ENCODE measurements at places on chromosomes 5 and 9. TPM values are rescaled to one million over a fixed set of nuclear protein-coding genes. Genes with fewer than 3 reads are reported as not detected.

SPATA31A3 gene
- not detected for polyA plus RNA-seq

GRIA1 gene
- 15.2 TPM for polyA plus RNA-seq

- H3K4me1 ChIP-seq, result no peaks in the 10 kb centered on the region
- H3K4me3 ChIP-seq, result no peak overlapping the region
- no peak overlapping the region for H3K27ac ChIP-seq
- H3K36me3 ChIP-seq, result no peaks in the 10 kb centered on the region
Observed at GRCh38 chr9:12993466-12993865, 218.6 kb downstream of the LURAP1L start.

DNA sequence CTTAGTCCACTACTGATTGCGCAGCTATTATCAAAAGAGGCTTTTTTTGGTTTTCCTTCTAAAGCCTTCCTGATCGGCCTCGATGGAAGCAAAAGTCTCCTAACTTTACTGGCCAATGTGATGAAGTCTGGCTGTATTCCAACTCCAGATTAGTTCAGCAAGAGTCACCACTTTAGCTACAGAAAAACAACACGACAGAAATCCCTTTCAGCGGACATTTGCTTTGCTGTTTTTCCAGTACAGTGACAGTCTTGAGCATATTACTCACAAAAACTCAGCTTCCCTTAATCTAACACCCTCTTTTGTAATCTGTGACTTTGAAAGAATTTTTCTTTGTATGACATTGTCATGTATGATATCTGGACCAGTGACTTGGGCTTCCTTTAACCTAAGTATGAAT is 95.7 kb downstream of the HOMER1 start:
- H3K36me3 ChIP-seq, result no peaks in the 10 kb centered on the region
- no peaks in the 10 kb centered on the region for H3K4me1 ChIP-seq
- no peak for DNase-seq
- no peak overlapping the region for H3K27ac ChIP-seq
- H3K4me3 ChIP-seq, result no peak overlapping the region

DNA sequence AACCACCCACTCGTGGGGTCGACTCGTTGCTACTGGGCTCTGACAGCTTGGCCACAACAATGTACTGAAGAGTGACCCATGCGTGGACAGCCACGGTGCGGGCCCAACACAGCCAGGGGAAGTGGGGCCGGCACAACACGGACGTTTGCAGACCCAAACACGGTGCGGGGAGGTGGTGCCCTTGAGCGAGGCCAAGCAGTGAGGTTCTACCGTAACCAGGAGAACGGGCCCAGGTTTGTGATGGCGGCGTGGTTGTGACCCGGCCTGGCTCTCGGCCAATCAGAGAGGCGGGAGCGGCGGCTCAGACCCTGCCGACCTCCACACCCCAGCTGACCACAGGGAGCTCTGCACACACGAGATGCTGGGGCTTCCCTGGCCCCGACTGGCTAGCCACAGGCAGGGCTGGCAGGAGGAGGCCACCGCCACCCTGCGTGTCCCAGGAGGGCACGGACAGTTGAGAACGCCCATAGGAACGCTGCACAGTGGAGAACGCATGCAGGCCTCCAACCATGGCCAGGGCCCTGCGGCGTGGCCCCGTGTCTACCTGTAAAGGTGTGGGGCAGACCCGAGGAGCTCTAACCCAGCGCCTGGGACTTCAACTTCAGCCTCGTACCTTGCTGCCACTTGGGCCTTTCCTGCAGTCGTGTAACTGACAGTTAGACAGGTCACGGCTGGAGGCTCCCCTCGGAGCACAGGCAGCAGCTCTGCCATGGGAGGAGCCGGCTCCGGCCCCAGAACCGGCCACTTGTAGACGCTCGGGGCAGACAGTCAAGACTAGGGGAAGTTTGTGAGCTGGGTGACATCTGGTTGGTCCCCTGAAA is 13.7 kb downstream of the BRD3 start:
- H3K36me3 ChIP-seq, result no peaks in the 10 kb centered on the region
- peaks cover 49% of the 10 kb centered on the region for H3K4me1 ChIP-seq
- no peak overlapping the region for H3K27ac ChIP-seq
- no peaks in the 10 kb centered on the region for H3K27me3 ChIP-seq
- DNase-seq, result no peak
